Activated naive CD4-positive, alpha-beta T cell (primary cell): ENCODE measurements at places on chromosomes 4 and X.

GRCh38 chr4:142660728-142661127, 185.4 kb downstream of the INPP4B start:
- DNase-seq, result no peak

DNA sequence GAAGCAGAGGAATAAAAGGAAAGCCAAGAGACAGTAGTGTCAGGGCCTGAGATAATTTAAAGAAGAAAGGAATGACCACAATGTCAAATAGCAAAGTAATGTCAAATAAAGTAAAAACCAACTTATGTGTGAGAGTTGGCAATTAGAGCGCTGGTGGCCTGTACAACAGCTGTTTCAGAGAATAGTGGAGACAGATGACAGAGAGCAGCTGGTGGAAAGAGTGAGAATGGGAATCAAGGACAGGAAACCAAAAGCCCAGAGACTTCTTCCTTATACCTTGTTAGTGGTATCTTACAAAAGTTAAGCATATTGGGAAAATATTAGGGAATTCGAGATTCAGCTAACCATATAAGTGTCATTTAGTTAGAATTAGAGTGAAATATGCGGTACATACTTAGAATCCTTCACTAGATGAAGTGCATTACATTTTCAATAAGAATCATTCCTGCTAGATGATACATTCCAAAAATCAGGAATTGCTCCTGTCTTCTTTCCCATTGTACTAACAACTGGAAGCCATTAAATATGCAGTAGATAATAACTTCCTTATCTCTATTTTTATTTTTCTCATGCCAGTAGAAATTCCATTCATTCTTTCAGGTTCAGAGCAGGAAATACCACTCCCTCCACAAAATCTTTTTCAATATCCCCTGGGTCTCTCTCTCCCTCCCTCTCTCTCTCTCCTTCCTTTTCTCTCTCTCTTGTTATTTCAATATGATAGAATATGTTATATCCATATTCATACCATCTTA, 525.4 kb downstream of the CENPC start:
- no peak for DNase-seq

DNA sequence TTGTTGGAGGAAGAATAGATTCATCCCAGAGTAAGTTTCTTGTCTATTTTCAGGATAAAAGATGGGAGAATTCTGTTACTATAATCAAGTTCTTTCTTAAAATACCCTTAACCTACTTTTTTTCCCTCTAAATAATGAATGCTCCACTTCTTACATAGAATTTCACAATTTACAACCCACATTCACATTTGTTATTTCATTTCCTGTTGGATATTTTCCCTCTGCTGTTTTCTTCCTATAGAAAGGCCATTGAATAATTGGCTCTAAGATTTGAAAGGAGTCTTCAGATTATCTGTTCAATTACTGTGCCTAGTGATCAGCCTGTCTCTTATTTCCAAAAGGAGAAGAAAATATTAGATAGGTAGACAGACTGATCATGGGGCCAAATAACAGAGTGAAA, 79.7 kb downstream of the CPE start:
- DNase-seq, result no peak

GRCh38 chrX:122625239-122625638, 558.8 kb upstream of the GRIA3 start:
- DNase-seq, result no peak

DNA sequence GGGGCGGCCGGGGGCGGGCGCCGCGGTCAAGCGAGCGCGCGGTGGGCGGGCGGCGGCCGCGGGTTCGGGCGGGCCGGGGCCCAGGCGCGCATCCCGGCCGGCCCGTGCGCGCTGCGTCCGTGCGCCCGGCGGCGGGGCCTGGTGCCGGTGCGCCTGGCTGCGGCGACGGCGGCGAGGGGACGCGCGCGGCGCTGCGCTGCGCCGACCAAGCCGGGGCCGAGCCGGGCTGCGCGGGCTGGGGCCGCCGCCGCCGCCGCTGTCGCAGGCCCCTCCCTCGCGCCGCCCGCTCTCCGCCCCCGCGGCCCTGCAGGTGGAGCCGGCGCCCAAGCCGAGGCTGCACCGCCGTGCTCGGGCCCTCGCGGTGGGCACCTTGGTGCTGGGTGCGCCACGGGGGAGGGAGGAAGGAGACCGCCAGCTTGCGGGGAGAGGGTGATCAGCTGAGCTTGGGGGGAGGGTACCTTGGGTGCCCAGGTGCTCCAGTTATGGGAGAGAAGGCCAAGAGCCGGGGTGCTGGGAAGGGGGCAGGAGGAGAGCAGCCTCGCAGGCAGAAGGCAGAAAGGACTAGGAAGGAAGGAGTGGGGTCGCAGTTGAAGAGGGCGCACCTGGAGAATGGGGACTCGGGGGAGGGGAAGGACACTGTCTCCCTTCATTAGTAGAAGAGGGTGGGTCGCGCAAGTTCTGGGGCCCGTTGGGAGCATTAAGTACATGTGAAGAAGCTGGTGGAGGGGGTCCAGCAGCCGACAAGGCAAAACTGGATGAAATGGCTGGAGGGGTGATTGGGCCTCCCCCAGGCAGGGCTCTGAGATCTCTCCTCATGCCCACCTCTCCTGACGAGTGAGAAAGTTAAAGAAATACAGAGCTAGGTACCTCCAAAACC, at the start of gene PPP2R2C:
Gene PPP2R2C (minus strand): TSS at position 228 of the 877 bp plus-strand sequence. CDS start 385 bp downstream, outside the sequence.
- DNase-seq, result no peak

DNA sequence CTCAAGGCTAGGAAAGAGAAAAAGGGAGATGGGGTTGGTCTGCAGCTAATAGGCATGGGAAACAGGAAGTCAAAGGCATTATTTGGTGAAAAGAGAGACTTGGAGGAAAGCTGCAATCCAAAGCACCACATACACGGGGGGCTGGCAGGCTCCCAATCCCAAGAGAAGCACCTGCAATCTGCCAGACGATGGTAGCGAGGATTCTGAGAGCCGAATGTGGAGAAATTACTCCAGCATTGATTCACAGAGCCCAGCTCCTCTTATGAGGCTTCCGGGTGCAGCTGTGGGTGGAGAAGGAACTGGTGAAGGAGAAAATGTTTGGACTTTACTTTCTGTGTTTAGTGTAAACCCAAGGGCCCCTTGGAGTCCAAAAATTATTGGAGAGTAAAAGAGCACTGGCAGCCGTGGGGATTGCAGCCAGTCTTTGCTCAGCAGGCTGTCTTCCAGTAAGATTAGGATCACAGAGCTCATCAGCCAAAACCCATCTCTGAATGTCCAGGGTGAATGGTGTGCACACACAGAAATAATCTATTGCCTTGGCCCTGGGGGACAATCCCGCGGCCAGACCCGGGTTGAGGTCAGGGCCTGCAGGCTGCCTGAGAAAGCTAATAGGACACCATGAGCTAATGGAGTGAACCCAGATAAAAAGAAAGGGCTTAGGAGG, 197.6 kb downstream of the KIT start:
- no peak for DNase-seq

- DNase-seq, result no peak
These were observed 287.7 kb upstream of the EMCN start for GRCh38 chr4:100805538-100805937.

- DNase-seq, result no peak
These were observed 2.9 kb upstream of the HAND2 start for GRCh38 chr4:173532725-173533511.

DNA sequence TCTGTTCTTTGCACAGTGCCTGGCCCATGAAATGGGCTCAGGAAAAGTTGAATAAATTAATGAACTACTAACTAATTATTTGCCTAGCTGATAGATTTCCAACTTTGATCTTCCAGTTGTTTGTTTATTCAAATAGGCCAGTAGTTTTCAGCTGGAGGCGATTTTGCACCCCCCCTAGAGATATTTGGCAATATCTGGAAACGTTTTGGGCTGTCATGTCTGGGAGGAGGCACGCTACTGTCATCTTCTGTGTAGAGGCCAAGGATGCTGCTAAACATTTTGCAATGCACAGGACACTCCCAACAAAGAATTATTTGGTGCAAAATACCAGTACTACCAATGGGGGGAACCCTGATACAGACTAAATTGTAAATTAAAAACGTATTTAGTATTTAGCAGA, 81.9 kb downstream of the VCX2 start:
- no peak for DNase-seq

- DNase-seq, result no peak
These were observed 632.8 kb upstream of the AMOT start for GRCh38 chrX:113473418-113473817.

DNA sequence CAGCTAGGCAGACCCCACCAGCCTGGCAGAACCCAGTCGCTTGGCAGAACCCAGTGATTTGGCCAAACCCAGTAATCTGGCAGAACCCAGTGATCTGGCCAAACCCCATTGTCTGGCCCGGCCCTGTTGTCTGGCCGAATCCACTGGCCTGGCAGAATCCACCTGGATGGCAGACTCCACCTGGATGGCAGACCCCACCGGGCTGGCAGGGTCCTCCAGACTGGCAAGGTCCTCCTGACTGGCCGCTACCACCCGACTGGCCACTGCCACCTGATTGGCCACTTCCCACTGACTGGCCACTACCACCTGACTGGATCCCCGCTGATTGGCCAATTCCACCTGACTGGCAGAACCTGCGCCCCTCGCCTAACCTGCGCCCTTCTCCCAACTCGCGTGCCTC, 3.2 kb downstream of the MAGED1 start:
- DNase-seq, result no peak

DNA sequence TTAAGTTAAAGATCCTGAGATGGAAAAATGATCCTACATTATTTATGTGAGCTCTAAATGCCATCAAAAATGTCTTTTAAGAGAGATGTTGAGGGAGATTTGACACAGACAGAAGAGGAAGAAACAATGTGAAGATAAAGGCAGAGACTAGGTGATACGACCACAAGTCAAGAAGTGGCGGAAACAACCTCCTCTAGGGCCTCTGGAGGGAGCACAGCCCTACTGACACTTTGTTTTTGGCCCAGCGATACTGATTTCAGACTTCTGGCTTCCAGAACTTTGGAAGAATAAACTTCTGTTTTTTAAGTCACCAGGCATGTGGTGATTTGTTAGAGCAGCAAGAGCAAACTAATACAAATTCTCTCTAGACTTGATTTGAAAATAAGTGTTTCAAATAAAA, 1216.1 kb downstream of the FSTL5 start:
- DNase-seq, result no peak

GRCh38 chrX:24241822-24242648, 71.8 kb downstream of the SUPT20HL2 start:
- no peak for DNase-seq

DNA sequence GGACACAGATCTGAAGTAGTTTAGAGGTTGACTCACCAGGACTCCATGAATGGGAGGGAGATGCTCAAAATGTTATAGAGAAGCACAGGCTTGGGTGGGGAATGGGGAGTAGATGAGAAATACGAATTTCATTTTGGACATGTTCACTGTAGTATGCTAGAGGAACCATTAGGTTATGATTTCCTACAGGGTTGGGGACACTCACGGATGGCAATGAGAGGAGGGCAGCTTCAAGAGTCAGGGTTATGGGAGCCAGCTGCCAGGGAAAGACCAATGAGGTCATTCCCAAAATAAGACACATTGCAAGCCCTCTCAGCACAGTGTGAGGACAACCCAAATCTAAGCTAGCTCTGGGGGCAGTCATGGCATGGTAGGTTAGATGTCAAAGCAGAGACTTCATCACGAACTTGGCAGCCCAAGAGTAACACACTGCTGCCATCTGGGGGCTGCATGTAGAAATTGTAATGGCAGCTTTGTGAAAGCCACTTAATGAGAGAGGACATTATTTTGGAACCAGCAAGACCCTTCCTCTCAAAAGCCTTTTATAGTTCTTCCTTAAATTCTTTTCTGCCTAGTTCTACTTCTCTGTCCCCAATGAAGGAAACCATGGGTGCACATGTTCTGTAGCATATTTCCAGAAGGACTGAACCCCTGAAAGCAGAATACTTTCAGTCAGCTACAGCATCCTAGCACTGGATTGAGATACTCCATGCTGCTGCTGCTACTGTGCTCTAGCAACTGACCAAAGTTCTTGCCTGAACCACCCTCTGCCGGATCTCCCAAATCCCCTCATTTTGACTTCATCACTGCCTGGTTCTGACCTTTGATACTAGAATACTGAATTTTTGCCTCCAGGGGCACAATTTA, 16.2 kb upstream of the ZCCHC12 start:
- peak; percentile 25 for DNase-seq

DNA sequence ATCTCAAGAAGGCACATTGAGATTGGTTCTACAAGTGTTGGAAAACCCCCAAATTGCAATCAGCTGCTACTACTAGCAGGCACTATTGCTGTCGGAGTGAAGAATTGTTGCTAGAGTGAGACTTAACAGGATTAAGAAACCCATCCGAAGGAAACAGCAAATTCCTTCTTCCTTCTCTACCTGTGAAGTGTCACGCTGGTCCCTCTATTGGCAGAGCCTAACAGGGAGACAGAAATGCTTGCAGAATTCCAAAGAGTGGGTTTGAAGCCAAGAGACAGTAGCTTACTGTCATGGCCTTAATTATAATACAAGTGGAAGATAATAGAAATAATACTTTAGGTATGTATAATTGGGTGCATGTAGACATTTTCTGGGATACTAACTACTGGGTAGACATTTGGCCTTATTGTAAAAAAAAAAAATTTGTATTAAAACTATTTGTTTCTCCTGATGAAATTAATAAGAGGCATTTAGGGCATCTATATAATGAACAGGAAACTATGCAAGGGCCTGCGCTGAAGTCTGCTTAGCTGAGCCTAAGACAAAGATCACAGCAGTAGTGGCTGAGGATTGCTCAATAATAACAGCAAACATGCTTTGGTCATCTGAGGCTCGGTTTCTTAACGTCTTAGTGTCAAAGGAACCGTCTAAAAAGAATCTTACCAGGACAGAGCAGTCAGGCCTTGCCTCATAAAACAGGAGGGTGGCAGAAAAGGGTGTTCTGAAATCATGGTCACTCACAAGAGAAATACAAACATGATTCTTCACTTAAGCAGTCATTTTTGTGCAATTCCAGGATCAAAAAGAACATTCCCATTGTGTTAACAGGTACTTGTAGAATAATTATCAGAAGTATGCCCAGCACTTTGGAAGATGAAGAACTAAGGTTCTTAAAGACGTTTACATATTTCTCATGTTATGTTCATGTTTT, 40.8 kb downstream of the FAM241A start:
- DNase-seq, result no peak

GRCh38 chrX:42128020-42128419, 204.7 kb upstream of the CASK start:
- no peak for DNase-seq

DNA sequence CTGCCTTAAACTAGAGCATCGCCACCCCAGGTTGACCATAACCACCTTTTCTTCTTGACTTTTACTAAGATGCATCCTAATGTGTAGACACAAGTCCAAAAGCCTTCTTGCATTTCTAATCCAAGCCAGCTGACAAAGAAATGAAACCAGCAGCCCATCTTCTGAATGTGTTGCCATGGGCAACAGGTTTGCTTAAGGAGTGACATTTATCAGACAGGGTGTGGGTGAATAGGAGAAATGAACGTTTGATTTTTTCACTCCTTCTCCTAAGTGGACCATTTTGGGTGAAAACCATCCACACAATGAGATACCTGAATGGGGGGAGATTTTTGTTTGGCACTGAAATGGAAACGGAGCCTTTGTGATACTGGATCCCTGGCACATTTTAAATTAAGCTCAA, 72.7 kb upstream of the C4orf50 start:
- no peak for DNase-seq

GRCh38 chr4:47641755-47642154, 156.7 kb downstream of the ATP10D start:
- DNase-seq, result no peak
